ENCODE measurements at places on chromosomes 6 and 20.

GRCh38 chr6:81890846-81891245 lies 138.4 kb upstream of the TENT5A start:
- DNase-seq, result no peak

DNA sequence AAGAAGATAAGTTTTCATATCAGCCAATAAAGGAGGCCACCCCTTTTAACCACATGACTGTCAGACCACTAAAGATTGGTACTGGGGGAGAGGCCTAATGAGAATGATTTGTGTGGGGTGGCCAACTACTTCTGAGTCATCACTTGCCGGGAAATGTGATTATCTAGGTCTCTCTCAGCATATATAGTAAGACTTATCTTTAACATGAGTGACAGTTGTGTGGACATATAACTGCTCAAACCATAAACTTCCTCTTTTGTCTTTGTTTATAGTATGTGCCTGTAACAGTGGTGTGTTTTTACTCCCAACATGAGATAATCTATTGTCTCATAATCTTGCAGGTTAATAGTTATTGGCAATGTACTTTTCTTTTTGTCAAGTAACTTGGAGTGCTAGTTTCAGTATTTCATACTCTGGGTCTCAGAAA lies 312.4 kb downstream of the CDKAL1 start:
- DNase-seq, result no peak

- no peak for DNase-seq
These were observed 84.5 kb upstream of the MCHR2 start for GRCh38 chr6:100078509-100078908.

DNA sequence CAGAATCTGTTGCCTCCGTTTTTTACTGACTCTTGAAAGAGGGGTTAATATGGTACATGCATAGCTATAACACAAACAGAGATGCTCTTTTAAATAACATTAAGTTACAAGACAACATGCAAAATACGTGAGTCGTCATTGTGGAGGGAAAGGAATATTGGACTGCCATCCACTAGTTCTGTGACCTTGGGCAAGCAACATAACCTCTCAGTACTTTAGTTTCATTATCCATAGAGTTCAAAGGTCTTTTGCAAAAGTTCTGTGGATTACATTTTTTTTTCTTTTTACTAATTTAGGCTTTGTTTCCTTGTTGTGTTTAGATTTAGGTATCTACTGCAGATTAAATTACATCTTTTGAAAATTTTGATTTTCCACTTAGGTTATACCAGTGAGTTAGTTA lies 70.5 kb downstream of the MACROD2 start:
- DNase-seq, result no peak

DNA sequence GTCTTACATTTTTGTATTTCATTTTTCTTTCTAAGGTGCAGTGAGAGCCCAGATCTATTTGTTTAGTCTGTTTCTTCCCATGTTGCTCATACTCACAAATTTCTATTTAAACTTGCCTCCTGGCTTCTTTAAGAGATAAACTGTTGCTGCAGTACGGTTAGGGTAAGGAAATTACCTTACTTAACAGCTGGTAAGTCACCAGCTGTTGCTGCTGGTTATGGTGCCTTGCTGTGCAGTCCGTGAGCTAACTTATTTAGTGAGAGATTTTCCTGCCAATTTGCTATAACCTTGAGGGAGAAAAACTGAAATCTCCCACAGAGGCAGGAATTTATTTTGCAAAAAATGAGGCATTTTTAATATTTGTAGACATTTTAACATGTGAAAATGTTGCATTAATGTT lies 261.0 kb downstream of the UST start:
- no peak for DNase-seq

- DNase-seq, result peak; percentile 3
These were observed 828 bp upstream of the DSTN start for GRCh38 chr20:17568972-17569521.

GRCh38 chr6:31270788-31271640 lies 878 bp downstream of the HLA-C start:
- peak; percentile 46 for DNase-seq

GRCh38 chr20:6265204-6265904 lies 142.5 kb upstream of the FERMT1 start:
- no peak for DNase-seq

- DNase-seq, result no peak
These were observed 80.8 kb downstream of the SCML4 start for GRCh38 chr6:107743311-107743710.

DNA sequence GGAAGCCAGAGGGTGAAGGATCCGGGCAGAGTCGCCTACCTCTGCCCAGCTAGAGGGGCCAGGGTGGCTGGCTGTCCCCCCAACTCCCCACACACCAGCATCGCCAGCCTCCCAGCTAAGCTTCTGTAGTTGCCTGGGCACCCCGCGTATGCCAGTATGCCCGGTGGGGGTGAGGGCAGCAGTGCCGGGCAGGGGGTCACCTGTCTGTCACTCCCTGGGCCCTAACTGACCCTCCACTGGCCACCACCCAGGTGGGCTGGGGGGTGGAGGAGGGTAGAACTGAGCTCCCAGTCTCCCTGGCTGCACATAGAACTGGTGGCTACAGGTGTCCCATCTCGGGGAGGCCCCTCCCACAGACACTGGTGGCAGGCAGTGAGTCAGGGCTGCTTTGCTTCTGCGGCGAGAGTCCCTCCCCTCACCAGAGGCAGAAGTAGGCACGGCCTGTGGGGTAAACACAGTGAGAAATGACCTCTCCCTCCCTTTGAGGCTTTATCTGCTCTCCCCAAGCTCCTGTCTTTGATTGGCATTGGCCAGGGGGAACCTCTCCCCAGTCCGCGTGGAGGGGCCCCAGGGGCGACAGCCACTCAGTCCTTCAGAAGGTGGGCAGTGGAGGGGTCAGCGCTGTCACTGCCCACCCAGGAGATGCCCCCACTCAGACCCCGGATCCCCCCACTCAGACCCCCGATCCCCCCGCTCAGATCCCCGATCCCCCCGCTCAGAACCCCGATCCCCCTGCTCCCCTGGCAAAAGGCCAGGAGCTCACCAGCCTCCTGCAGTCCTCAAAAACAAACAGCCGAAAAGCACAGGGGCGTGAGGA lies 2.5 kb downstream of the NTSR1 start:
- DNase-seq, result no peak

DNA sequence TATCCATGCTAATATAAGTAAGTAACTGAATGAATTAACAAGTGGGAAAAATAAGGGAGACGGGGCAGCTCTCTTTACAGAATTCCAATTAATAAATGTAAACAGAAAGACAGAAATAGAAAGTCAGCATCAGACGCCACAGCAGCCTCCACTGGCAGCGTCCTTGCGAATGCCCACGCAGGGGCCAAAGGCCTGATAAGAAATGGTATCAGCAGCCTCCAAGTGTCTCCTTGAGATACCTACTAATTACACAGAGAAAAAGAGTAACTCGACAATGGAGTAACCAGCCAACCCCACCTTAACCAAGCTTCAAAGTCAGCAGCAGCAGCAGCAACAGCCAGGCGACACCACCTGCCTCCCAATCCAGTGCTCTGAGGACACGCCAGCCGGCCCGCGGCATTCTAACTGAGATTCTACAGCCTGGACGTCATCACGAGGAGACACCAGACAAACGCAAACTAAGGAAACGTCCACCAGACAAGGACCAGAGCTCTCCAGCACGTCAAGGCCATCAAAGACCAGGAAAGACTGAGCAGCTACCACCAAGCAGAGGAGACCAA lies 78.8 kb downstream of the TAF4 start:
- DNase-seq, result no peak

GRCh38 chr6:16216501-16217155 lies 21.8 kb upstream of the GMPR start:
- DNase-seq, result no peak

GRCh38 chr6:21132856-21133838 lies 460.4 kb upstream of the SOX4 start:
- no peak for DNase-seq

DNA sequence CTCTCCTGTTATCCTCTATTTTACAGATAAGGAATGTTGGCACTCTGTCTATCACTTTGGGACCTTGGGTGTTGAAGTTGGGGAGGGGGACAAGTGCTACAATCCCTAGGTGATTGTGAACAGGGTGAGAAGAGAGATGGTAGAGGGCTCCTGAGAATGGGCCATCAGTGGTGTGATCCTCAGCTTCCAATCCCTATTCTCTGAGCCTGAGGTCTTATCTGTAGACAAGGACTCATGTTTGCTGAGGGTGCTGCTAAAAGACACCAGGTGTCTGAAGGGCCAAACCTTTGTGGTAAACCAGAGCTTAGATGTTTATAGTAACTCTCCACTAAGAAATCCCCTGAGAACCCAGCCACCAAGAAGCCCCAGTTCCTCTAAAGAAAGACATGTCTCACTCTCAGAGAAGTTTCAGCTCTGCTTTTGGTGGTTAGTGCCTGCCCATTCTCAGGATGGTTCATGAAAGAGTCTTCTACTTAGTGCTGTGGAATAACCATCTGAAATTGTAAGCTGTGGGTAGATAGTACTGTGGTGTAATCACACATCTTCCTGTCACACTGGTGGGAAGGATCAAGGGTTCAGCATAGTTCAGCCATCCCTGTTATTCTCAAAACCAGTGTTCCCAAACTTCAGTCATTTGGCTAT lies 58.2 kb upstream of the IL20RA start:
- DNase-seq, result no peak

DNA sequence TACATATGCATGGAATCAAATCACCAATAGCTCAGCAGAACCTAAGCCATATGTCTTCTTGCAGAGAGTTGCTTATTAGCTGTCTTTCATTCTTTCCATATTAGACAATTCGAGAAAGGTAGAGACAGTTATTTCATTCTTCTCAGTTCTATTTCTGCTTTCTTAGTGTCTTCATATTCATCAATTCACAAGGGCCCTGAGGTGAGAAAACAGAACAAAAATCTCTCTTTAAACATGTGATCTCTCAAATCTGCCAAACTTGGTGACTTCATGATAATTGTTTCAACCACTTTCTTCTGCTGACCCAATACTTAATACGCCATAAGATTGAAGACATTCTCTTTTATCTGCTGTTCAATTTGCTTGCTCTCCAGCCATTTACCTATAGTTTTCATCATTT lies 229.7 kb upstream of the MARCKS start:
- DNase-seq, result no peak

GRCh38 chr6:170093276-170093657 lies 197.6 kb downstream of the DLL1 start:
- DNase-seq, result no peak

DNA sequence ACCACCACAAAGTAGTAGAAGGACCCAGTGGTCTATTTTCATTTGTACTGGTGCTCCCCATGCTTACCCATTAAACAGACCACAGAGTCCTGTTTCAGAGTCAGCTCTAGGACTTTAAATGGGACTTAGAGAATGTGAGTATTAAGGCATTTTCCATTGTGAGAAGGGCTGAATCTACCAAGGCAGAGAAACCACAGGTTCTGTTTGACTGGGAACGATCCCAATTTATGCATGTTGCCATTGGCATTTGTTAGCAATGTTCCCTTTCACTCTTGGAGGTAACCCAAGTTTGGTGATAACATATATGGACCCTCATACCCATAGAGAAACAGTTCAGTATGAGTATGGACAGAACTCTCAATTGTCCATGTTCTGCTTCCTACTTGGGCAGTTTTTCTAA lies 672.8 kb downstream of the KIF16B start:
- DNase-seq, result no peak

DNA sequence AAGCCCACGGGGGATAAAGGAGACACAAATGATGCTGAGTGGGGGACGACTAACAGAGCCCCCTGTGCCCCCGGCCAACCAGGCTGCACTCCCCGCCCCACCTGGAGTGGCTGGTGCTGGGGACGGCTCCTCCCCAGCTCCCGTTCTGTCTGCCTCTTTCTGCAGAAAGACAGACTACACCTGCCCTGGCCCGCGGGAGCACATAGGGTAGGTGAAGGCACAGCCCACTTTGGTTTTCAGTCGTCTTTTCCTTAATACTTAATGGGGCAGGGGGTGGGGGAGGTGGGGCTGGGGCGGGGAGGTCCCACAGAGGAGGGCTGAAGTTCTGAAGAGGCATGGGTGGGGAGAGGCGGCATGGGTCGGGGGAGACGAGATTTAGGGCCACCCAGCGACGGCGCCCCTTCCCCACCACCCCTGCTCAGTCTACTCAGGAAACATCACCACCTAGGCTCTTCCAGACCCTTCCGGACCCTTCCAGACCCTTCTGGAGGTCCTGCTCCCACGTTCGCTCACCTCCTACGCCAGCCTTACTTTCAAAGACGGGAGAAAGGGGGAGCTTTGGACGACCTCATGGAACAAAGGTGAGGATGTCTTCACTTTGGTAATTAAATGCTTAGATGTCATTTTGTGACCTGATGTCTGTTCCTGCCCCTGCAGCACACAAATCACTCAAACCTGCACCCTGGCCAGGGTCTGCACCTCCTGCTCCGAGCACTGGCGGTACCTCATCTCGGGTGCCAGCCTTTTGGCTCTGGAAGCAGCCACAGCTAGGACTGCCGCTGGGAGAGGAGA lies 21.2 kb upstream of the FRMD1 start:
- DNase-seq, result no peak

DNA sequence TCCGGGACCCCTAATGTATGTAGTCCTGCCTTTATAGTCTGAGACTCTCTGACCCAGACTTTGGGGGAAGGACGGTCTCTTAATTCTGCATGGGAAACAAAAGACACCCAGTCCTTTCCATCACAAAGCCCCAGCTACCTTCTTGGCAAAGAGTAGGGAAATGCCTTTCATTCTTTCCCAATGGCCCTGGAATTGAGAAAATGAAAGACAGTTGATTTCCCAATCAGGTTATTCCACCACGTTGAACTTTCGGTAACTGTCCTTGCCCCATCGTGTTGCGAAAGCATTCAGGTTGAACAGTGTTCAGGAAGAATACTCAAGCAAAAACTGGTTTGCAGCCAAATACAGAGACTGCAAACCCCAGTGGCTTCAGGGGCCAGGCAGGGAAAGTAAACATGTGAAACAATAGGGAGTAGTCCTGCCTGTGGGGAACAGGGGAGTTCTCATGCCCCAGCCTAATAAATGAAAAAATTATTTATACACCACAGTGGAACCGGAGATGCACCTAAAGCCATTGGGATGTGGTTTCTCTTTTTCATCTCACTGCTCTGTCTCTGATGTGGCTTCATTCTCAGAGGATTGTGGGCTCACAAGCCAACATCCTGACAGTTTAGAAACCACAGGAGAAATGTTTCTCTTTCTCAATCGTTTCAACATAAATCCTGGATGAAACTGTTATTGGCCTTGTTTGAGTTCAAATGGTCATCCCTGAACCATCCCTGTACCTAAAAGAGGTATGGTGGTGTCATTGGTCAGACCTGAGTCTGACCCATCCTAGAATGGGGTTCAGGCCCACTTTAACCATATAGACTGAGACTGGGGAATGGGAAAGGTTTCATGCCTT lies 44.2 kb upstream of the SLC9A8 start:
- DNase-seq, result no peak

GRCh38 chr6:170019818-170020583 lies 268.6 kb downstream of the ERMARD start:
- DNase-seq, result no peak

Data from T follicular helper cell (primary cell).